Pancreas (tissue), 10 donors: ENCODE measurements at places on chromosomes 6 and 20. TPM values are rescaled to one million over a fixed set of nuclear protein-coding genes. Genes with fewer than 3 reads are reported as not detected.
A peak's percentile ranks its signal among the peaks of the same experiment; 100 is the strongest.

GRCh38 chr6:135906542-135906941 lies 55.0 kb downstream of the PDE7B start:
- no peaks in the 10 kb centered on the region for H3K4me1 ChIP-seq
- no peak overlapping the region for H3K4me3 ChIP-seq
- no peaks in the 10 kb centered on the region for H3K27me3 ChIP-seq
- H3K27ac ChIP-seq: no peak overlapping the region
- H3K36me3 ChIP-seq: no peaks in the 10 kb centered on the region

DNA sequence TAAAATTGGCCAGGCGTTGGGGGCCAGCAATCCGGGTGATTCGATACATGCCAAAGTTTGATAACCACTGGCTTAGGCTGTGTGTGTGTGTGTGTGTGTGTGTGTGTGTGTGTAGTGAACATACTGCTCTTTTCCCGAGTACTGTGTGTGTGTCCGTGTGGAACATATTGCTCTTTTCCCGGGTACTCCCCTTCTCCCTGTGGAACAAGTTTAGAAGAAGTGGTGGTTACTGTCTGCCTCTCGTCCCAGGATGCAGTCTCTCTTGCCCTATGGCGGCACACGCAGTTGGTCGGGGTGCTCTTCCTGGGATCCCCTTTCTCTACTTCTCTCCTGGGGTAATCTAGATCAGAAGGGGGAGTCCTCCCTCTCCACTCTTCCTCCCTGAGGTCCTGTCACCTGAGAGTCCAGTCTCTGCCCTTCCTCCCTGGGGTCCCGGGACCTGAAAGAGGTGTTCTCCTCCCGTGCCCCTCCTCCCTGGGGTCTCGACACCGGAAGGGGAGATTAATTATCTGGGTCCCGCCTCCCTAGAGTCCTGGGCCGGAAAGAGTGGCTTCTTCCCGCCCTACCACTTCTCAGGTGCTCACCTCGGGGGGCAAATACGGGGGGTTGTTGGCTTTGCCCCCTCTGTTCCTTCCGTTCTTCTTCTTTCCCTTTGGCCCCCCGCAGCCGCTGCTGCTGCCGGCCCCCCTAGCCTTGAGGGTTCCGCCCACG lies 516 bp downstream of the GTPBP2 start:
- H3K27ac ChIP-seq: peak overlapping the region; percentile 97
- peak overlapping the region; percentile 97 for H3K4me3 ChIP-seq
- H3K27me3 ChIP-seq: no peaks in the 10 kb centered on the region
- peaks cover 4% of the 10 kb centered on the region for H3K4me1 ChIP-seq
- peak; percentile 71 for DNase-seq
- peaks cover 21% of the 10 kb centered on the region for H3K36me3 ChIP-seq

DNA sequence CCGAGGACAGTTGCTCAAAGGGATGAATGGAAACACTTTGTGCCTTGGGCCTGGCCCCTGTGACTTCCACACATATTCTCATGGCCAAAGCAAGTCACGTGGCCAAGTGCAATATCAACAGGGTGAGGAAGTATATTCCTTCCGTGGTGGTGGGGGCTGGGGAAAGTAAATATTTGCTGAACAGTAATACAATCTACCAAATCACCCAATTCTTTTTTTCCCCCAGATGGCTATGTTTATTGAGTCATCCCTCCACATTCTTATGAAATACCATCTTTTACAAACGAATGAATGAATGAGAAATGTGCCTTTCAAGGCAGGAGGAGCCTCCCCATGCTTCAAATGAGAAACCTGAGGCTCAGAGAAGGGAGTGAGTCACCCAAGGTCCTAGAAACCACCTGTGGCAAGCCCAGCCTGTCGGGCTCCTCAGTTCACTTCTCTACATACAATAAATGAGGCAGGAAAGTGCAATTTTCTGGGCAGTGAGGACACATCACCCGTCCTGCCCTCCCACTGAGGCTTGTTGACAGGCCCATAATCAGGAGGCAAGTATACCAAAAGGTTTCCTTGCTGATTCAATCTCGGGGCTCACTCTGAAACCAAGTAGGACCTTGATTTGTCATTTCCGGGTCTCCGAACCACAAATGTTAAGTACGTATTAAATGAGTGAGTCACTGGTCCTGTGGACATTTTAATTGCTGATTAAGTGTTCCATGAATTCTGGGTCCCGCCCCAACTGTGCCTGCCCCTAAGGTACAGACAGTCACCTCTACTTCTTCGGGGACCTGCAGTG lies 25.3 kb upstream of the TOP1 start:
- peak overlapping the region; percentile 84 for H3K27ac ChIP-seq
- H3K27me3 ChIP-seq: no peaks in the 10 kb centered on the region
- no peak overlapping the region for H3K4me3 ChIP-seq
- H3K36me3 ChIP-seq: no peaks in the 10 kb centered on the region
- DNase-seq: peak; percentile 83

DNA sequence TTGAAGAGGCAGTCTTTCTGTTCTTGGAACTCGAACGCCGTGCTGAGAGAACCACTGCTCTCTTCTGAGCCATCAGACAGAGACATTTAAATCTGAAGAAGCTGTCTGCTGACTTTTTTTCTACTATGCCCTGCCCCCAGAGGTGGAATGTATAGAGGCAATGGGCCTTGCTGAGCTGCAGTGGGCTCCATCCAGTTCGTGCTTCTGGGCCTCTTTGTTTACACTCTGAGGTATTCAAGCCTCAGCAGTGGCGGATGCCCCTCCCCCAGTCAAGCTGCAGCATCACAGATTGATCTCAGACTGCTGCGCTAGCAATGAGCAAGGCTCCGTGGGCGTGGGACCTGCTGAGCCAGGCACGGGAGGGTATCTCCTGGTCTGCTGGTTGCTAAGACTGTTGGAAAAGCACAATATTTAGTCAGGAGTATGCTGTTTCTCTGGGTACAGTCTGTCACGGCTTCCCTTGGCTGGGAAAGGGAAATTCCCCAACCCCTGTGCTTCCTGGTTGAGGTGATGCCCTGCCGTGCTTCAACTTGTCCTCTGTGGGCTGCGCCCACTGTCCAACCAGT lies 526.8 kb downstream of the CD109 start:
- no peaks in the 10 kb centered on the region for H3K4me1 ChIP-seq
- no peak overlapping the region for H3K27ac ChIP-seq
- peak; percentile 43 for DNase-seq
- H3K36me3 ChIP-seq: no peaks in the 10 kb centered on the region
- H3K4me3 ChIP-seq: no peak overlapping the region

DNA sequence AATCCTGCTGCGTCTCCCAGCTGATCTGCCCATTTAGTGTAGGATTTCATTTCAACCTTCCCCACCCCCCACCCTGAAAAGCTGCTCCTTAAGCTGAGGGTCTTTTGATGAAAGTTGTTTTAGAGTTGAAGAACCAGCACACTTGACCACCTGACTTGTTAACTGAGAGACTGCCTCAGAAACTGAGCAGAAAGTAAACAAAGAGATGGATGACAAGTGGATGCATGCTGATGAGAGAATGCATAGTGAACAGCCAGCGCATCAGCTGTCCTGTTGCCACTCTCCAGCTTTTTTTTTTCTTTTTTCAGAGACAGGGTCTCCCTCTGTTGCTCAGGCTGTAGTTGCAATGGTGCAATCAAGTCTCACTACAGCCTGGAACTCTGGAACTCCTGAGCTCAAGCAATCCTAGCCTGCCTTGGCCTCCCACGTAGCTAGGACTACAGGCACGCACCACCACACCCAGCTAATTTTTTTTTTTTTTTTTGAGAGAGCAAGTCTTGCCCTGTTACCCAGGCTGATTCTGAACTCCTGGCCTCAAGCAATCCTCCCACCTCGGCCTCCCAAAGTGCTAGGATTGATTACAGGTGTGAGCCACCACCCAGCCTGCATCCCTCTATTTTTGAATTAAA lies 9.5 kb downstream of the RPL10A start:
- H3K27ac ChIP-seq: no peak overlapping the region
- H3K36me3 ChIP-seq: no peaks in the 10 kb centered on the region
- H3K27me3 ChIP-seq: no peaks in the 10 kb centered on the region
- no peaks in the 10 kb centered on the region for H3K4me1 ChIP-seq
- DNase-seq: no peak
- no peak overlapping the region for H3K4me3 ChIP-seq

DNA sequence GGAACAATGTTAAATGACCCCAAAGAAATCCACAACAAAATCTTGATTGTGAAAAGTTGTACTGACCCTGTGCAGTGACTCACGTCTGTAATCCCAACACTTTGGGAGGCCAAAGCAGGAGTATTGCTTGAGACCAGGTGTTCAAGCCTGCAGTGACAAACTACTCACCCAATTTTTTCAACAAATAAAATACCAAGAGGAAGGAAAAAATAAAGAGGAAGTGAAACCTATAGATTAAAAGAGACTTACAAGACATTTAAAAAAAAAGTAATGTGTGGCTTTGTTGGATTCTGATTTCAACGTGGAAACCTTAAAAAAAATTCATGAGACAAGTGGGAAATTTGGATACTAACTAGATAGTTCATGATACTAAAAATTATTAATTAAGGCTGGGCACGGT lies 31.9 kb downstream of the GINS1 start:
- no peak overlapping the region for H3K27ac ChIP-seq
- no peak overlapping the region for H3K4me3 ChIP-seq
- DNase-seq: no peak
- H3K27me3 ChIP-seq: no peaks in the 10 kb centered on the region

The RWDD2A gene
- 6.2 TPM for polyA plus RNA-seq

The PPP1R14C gene
- polyA plus RNA-seq: 1.4 TPM

The VNN1 gene
- 1.6 TPM for polyA plus RNA-seq

The MRPS10 gene
- polyA plus RNA-seq: 6.7 TPM

The ADAM33 gene
- 20.9 TPM for polyA plus RNA-seq

The BAG2 gene
- 0.72 TPM for polyA plus RNA-seq
